Activated T-cell treated with anti-CD3 and anti-CD28 coated beads, Interleukin-2, amount 50 U/mL, for 24 hours (primary cell): ENCODE measurements at places on chromosomes 7 and 10.

- DNase-seq: no peak
Observed at GRCh38 chr10:48194830-48195229, 79.7 kb downstream of the FRMPD2 start.

- DNase-seq: no peak
Observed at GRCh38 chr7:46011059-46011458, 90.0 kb upstream of the IGFBP3 start.

GRCh38 chr7:26374647-26375373 is 83.1 kb downstream of the SNX10 start:
- DNase-seq: no peak

DNA sequence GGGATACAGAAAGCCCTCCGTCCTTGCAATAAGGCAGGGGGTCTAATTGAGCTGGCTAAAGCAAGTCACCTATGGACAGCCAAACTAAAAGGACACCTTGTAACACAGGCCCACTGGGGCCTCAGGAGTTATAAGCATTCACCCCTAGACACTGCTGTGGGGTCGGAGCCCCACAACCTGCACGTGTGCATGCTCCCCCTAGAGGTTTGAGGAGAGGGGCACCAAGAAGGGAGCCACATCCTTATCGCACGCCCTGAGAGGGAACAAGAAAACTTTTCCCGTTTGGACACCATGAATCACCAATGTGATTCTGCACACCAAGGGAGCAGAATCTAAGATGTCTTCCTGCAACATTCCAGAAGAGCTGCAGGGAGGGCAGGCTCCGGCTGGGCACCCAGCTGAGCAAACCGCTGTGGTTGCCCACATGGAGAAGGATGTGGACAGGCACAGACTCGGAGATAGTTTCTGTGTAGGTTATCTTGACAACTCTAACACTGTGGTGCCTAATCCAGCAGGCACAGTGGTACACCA is 17.7 kb upstream of the TARP start:
- no peak for DNase-seq

- peak; percentile 46 for DNase-seq
Observed at GRCh38 chr10:126749015-126749655, 78.6 kb upstream of the C10orf90 start.

DNA sequence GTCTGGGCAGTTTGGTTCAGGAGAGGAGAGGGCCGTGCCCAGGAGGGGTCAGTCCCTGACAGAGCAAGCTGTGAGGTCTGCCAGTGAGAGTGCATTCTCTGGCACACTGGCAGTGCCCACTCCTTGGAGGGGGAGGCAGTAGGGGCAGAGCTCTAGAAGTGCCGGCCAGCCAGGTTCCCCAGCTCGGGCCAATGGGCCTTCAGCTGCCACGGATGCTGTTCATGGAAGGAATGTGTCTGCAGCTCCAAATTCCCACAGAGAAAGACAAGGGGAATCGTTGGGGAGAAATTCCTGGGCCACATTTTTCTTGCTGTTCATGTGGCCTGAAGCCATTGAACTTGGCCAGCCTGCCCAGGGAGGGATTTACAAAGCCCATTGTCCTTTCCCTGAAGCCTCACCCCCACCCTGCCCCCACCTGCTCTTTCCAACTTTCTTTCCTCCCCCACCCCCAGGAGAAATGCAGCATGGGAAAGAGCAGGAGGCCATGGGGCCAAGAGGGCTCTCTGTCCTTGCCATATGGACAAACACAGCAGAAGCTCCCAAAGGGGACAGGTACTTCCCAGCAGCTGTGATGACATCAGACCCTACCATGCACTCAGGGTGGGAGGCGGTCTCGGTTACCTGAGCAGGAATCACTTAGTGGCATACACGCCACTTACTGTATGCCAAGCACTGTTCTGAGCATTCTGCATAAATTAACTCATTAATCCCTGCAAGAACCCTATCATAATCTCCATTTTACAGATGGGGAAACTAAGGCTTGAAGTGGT is 70.7 kb downstream of the ARHGAP22 start:
- DNase-seq: no peak

DNA sequence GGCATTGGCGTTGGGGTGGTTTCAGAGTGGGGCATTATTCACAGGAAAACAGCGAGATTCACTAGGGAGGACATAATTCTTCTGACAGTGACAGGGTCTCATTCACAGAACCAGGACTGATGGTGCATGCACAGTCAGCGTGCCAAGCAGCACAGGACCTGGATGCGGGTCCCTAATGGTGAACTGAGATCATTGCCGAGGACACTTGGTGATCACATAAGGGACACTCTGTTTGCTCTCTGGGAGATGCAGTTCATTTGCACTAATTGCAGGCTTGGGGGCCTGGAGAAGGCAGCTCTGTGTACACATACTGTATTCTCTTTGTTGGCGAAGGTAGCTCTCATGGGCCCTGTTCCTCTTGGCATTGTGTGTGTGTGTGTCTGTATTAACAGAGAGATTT is 716.1 kb downstream of the PHTF2 start:
- no peak for DNase-seq

GRCh38 chr7:79227044-79227443 is 226.4 kb downstream of the MAGI2 start:
- DNase-seq: no peak

- DNase-seq: no peak
Observed at GRCh38 chr10:21521751-21522533, 3.5 kb downstream of the SKIDA1 start.

- DNase-seq: no peak
Observed at GRCh38 chr7:6015917-6016652, 7.0 kb downstream of the AIMP2 start.

DNA sequence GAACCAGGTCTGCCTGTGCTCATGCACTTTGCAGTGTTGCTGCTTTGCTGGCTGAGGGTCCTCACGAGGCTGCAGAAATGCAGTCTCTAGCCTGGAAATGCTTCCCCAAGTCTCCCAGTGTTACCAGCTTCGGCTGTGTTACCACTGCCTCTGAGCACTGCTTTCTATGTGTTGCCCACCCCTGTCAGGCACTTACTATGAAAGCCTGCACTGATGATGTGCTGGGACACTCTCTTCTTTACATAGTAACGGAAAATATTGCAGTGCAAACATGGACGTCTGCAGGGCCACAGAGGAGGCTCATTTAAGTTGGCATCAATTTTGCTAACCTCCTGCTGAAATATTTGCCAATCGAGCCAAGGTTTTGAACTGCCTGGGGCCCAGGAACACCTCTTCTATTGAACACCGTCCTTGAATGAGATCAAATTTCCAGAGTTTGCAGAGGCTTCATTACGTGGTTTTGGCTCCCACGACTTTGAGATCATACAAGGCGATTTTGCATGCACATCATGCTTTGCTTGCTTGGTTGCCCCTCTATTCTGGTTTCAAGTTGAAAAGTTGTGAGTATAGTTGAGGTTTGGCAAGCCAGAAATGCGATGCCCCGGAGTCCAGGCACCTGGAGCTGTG is 404.7 kb upstream of the PODXL start:
- DNase-seq: no peak

- DNase-seq: peak; percentile 77
Observed at GRCh38 chr10:119871881-119872609, 598 bp downstream of the MCMBP start.

DNA sequence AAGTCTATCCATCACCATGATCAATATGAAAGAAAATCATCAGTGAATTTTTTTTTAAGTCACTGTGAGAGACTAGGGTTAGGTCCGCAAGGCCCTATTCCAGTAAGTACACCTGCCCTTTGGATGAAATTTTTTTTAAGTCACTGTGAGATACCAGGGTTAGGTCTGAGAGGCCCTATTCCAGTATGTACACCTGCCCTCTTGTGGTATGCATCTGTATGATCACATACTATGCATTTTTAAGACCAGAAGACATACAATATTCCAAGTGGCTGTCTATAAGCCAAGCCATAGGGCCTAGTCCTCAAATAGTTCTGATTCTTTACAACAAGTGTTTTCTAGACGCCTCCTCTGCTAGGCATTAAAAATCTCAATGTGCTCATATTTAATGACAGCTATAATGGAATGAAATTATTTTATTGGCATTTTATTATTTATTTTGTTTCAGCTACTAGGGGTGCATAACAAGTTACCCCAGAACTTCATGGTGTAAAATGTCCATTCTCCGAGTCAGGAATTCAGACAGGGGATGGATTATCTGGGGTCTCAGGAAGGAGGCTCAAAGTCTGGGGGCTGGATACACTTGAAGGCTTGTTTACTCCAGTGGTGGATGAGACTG is 53.1 kb downstream of the TEX36 start:
- DNase-seq: no peak

GRCh38 chr7:36644625-36645422 is 79.5 kb downstream of the AOAH start:
- DNase-seq: no peak

DNA sequence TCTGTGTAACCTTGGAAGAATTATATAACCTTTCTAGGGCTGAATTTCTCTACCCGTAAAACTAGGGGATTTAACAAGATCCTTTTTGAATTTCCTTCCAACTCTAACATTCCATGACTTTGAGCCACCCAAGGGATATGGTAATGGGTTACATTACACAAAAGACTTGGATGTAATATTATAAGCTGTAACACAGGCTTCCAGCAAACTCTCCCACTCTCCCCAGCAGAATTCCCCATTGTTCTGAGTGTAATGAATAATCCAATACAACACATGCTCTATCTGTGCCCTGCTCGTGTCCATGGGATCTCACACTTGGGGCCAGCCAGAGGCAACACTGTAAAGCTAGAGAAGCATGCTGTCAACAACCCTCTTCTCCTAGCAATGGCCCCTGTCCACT is 790.6 kb upstream of the AUTS2 start:
- no peak for DNase-seq

DNA sequence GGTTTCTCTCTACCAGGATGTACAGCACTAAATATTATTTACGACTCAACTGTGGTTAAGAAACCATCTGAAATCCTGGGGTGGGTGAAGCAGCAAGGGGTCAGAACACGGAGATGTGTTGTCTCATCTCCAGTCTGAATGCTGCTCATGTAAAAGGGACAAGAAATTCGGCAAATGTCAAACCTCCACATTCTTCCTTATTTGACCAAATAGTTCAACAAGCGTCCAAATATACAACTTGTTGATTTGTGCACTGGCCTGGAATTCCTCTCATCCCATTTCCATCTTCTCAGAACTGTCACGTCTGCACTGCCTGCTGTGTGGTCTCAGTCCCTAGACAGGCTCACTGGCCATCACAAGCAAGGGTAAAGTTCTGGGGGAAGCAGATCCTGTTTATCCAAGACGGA is 520.0 kb downstream of the PARD3 start:
- no peak for DNase-seq

DNA sequence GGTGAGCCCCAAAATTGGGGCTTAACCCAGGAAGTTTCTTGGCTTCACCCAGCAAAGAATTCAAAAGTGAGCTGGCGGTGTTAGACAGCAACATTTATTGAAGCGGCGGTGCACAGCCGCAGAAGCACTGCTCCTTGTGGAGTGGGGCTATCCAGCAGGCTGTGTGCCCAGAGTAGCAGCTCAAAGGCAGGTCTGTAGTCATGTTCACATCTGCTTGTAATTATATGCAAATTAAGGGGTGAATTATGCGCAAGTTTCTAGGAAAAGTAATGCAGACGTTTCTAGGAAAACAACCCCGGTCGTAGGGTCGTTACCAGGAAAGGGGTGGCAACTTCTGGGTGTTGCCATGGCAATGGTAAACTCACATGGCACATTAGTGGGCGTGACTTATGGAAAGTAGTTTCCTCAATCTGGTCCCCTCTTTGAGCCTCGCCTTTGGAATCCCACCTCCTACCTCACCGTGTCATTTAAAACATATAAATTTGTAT is 13.7 kb upstream of the KBTBD2 start:
- DNase-seq: peak; percentile 69

DNA sequence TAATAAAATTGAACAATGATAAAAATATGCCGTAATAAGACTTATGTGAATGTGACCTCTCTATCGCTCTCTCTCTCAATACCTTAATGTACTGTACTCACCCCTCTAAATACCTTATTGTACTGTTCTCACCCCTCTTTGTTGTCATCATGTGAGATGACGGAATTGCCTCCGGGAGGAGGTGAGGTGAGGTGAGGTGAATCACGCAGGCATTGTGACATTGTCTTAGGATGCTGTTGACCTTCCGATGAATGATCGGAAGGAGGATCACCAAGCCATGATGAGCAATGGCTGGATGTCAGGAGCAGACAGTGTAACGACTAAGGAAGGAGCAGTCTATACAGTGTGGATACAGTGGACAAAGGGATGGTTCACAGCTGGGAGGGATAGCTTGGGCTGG is 87.4 kb upstream of the FAM20C start:
- no peak for DNase-seq

DNA sequence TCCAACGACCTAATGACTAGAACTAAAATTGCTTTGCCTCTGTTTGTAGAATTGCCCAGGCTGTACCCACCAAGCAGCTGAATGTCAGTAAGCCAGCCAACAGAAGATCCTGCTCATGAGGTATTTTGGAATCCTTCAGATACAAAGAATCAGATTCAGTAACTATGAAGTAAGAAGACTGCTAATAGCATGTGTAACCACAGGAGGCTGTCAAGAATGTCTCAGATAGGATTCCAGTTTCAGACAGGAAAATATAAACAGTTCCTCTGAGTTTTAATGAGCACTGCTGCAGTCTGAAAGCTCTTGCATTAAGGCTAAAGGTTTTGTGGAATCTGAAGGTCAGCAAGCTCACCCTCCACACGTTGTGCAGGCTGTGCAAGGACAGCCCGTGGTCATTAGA is 112.6 kb upstream of the ADAM12 start:
- DNase-seq: no peak

DNA sequence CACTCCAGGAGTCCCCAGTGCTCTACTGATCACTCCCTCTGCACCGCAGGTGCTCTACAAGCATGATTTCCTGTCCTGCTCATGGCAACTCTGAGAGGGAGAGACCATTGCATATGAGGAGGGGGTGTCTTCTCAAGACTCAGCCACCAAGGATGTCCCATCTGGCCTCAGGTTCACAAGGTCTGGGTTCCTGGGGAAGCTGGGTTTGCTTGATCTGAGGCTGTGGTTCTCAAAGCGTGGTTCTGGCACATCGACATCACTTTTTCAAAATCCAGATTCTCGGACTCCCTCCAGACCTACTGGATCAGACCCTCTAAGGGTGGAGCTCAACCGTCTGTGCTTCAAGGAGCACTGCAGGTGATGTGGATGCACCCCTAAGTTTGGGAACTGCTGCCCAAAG is 247.5 kb downstream of the PLXNA4 start:
- DNase-seq: no peak

- DNase-seq: no peak
Observed at GRCh38 chr10:78462726-78463228, 429.1 kb downstream of the RPS24 start.

GRCh38 chr7:36790311-36790787 is 66.1 kb upstream of the AOAH start:
- DNase-seq: no peak

DNA sequence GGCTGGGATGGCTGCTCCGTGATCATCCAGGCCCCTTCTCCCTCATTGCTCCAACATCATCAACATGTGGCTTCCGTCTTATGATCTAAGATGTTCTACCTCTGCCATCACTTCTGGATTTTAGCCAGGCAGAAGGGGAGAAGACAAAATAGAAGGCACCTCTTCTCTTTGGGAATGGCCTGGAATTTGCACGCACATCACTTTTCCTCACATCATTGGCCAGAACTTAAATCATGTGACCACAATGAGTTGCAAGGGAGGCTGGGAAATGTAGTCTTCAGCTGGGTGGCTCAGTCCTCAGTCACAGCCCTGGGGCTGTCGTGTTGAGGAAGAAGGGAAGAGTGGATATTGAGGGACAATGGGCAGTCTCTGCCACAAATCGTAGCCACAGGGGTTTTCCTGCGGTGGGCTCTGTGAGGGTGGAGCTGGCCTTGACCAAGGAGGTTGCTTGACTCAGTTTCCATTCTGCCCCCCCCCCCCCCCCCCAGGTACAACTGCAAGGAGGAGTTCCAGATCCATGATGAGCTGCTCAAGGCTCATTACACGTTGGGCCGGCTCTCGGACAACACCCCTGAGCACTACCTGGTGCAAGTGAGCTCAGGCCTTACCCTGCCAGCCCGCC is 50.3 kb downstream of the PALD1 start:
- DNase-seq: no peak
